ENCODE measurements at places on chromosomes 16 and 17.
A peak's percentile ranks its signal among the peaks of the same experiment; 100 is the strongest.

- peak; percentile 3 for DNase-seq
Observed at GRCh38 chr16:71350821-71351557, 7.5 kb upstream of the CALB2 start.

- DNase-seq, result peak; percentile 42
Observed at GRCh38 chr16:88772871-88773811, 11.9 kb downstream of the PIEZO1 start.

- DNase-seq, result no peak
Observed at GRCh38 chr16:23848958-23849357, 13.2 kb downstream of the PRKCB start.

DNA sequence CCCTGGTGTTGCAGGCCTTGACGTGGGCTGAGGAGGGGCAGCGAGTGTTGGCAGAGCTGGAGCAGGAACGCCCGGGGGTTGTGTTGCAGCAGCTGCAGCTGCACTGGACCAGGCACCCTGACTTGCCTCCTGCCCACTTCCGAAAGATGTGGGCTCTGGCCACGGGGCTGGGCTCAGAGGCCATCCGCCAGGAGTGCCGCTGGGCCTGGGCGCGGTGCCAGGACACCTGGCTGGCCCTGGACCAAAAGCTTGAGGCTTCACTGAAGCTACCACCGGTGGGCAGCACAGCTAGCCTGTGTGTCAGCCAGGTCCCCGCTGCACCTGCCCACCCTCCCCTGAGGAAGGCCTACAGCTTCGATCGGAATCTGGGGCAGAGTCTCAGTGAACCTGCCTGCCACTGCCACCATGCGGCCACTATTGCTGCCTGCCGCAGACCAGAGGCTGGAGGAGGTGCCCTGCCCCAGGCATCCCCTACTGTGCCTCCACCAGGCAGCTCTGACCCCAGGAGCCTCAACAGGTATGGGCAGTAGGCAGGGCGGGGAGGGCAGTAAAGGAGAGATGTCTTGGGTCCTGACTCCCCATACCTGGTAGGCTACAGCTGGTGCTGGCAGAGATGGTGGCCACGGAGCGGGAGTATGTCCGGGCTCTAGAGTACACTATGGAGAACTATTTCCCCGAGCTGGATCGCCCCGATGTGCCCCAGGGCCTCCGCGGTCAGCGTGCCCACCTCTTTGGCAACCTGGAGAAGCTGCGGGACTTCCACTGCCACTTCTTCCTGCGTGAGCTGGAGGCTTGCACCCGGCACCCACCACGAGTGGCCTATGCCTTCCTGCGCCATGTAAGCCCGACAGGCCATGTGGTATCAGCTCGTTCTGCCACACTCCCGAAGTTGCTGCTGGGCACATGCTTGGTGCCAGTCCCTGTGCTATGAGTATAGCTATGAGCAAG lies 5.6 kb downstream of the PLEKHG4 start:
- no peak for DNase-seq

- peak; percentile 58 for DNase-seq
Observed at GRCh38 chr17:63675607-63676546, 24.0 kb downstream of the LIMD2 start.

DNA sequence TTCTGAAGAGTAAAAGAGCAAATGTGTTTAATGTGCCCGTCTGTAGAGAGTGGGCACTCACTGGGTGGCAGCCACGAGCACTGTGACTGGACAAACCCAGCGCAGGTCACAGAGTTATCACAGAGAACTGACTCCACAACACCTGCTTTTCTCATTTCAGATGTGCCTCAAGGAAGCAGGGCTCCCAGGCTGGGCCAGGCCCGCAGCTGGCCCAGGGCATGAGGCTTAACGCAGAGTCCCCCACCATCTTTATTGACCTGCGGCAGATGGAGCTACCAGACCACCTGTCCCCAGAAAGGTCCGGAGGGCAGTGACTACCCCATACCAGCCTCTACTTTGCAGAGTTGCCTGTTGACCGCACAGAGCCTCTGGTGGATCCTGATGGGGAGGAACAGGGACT lies 11.9 kb downstream of the DNAAF8 start:
- DNase-seq, result no peak

GRCh38 chr17:43418441-43419374 lies 19.9 kb downstream of the ARL4D start:
- peak; percentile 84 for DNase-seq

- no peak for DNase-seq
Observed at GRCh38 chr17:79702034-79702433, 28.7 kb upstream of the ENPP7 start.

DNA sequence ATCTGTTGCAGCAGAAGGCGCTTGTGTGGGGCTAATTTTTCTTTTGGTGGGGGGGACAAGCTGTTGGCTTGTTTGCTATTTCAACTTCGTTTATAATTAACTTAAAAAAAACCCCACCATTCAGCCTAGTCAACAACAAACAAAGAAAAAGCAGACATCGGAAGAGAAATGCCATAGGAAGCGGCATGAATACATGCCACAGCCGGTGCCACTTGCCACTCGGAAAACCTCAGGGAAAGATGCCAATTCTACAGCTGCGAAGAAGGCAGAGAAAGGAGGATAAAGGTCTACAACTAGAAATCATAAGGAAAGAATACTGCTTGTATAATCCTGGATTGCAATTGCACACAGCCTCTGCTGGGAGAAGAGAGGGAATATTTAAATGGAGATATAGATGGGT lies 254.4 kb upstream of the PMFBP1 start:
- peak; percentile 56 for DNase-seq

DNA sequence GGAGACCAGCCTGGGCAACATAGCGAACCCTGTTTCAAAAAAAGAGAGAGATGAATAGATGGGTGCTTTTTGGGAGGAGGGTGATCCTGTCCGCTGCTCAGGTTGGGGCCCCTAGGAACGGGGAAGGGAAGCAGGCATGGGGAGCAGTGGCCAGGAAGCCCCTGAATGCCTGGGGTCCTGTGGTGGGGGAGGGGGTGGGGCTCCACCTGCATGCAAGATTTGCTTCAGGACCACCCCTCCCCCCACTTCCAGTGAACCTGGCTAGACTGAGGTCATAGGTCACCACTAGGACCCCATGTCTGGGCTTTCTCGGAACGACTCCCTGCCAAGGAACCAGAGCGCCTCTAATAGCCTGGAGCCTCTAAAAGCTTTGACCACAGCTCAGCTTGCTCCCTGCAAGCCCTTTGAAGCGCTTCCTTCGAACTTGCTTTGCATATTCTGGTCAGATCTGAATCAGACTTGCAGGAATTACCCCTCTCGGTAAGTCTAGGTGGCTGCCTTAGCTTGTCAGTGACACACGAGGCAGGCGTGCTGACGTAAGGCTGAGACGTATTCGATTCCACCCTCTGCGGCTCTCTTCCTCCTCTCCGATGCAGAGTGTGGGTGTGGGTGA lies 3.7 kb downstream of the SOCS3 start:
- DNase-seq, result peak; percentile 95

- no peak for DNase-seq
Observed at GRCh38 chr17:10125531-10126275, 72.7 kb downstream of the GAS7 start.

DNA sequence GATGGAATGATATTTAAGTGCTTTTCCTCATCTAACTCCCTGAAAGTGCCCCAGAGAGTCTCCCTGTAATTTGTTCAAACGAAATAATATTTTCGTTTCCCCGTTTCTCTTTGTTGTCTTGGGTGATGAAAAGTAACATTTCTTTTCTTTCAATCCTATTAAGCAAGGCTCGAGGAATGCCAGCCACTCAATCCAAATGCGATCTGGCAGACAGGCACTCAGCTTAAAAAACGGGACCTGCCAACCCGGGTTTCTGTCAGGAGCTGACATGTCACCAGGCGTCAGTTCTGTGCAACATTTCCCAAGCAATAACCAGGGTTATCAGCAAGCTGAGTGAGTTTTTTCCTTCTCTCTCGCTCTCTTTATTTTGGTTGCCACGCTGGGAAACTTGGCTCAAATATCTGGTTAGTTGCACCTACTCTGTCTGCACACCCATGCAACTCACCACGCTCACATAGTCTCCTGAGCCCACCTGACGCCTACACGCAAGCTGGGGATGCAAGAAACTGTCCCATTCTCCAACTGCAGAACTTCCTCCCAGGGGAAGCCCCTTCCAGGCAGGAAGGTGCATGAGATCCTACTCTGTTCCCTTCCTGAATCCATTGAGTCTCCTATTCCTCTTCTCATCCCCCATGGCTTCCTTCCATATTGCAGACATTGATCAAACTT lies 208.2 kb downstream of the C16orf78 start:
- no peak for DNase-seq

- DNase-seq, result no peak
Observed at GRCh38 chr17:1568950-1569810, 6.6 kb upstream of the PITPNA start.

GRCh38 chr17:69348429-69348828 lies 21.5 kb upstream of the ABCA5 start:
- DNase-seq, result no peak

GRCh38 chr17:14341866-14342265 lies 41.0 kb downstream of the HS3ST3B1 start:
- DNase-seq, result no peak

GRCh38 chr16:6600167-6600566 lies 732.5 kb upstream of the RBFOX1 start:
- no peak for DNase-seq

DNA sequence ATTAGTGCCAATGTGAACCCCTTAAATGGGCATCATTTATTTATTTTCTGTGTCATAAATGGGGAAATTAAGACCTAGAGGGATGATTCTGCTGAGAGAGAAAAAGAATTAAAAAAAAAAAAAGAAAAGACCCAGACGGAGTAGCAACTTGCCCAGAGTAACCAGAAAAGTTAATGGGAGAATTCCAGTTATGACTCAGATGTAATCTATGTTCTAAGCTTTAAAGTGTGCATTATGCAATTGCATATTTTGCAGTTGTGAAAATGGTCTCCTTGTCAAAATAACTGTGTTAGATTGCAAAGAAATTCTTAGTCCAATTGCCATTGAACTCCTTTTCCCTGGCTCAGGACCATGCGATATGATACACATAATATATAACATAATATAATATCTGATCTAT lies 38.6 kb upstream of the TBX2 start:
- no peak for DNase-seq

DNA sequence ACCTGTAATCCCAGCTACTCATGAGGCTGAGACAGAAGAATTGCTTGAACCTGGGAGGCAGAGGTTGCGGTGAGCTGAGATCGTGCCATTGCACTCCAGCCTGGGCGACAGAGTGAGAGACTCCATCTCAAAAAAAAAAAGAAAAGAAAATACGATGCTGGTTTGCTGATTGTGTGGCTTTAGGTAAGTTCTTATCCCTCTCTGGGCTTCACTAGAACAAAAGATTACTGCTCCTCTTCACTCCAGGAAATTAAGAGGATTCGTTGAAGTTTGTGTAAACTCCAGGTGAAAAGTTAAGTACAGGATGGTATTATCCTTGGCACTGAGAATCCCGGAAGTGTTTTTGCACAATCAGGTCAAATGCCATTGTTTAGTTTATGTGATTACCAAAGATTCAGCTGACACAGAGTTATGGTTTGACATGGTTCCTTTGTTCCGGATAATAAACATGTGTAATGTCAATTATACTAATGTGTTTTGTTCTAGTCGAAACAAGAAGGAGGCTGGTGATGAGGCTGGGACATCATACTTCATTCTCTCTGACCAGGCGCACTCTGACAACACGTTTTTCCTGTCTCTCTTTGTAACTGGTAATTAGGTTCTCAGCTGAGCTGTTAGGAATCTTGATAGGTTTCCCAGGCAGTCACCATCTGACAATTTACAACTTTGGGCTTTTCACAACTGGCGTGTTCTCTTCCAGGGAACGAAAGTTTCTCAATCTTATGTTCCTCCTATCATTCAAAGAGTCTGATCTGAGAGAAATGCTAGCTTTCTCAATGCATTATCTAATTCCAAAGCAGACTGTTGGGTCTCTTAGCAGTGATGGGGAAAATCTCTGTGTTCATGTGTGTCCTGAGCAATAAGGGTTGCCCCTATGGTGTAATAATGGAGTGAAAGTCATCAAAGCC lies 10.8 kb upstream of the TAOK1 start:
- DNase-seq, result no peak

DNA sequence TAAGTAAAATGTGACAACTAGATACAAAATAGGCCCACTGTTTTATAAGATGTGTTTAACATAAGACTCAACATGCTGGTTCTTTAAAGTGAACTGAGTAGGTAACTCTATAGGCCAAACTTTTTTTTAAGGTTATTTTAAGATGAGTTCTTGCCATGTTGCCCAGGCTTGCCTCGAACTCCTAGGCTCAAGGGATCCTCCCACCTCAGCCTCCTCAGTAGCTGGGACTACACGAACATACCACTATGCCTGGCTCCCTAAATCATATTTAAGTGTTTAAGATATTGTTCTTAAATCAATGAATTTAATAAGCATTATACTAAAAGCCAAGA lies 69.9 kb downstream of the USP32 start:
- no peak for DNase-seq

- DNase-seq, result no peak
Observed at GRCh38 chr16:88554711-88555264, 15.4 kb upstream of the ZC3H18 start.
